ENCODE measurements at places on chromosomes 6 and 20.

DNA sequence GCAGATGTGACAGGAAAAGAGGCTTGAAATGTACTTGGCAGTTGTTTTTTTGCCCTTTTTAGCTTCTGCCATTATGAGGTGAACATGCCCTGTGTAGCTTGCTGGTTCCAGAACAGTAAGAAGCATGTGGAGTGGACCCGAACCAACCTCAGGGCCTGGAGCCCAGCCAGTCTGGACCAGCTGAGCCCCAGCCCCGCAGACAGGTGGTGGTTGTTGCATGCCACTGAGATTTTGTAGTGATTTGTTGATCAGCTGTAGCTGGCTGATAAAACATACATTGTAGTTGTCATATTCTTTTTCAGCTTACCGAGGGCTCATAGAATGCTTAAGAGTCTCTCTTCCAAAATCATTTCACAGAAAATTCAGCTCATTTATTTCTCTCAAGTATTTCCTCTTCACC is 182.2 kb downstream of the FARS2 start:
- DNase-seq, result no peak

GRCh38 chr20:62178316-62179161 is 4.3 kb upstream of the MTG2 start:
- no peak for DNase-seq

- no peak for DNase-seq
Measured at GRCh38 chr6:41780551-41781365, at the start of gene PRICKLE4. PRICKLE4 (plus strand) TSS chr6:41780782; CDS start chr6:41783474, 2,692 bp downstream.

DNA sequence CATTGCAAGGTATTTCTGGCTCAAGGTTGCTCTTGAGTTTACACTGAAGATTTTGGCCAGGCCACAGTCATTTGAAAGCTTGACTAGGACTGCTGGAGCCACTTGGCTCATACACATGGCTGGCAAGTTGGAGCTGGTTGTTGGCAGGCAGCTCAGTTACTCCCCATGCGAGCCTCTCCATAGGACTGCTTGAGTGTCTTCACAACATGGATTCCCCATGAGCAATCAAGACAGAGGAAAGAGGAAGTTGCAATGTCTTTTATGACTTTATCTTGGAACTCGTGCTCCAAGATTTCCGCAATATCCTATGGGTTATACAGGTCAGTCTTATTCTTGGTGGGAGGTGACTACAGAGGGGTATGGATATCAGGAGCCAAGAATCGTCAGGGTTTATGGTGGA is 1.4 kb upstream of the MANBAL start:
- no peak for DNase-seq

DNA sequence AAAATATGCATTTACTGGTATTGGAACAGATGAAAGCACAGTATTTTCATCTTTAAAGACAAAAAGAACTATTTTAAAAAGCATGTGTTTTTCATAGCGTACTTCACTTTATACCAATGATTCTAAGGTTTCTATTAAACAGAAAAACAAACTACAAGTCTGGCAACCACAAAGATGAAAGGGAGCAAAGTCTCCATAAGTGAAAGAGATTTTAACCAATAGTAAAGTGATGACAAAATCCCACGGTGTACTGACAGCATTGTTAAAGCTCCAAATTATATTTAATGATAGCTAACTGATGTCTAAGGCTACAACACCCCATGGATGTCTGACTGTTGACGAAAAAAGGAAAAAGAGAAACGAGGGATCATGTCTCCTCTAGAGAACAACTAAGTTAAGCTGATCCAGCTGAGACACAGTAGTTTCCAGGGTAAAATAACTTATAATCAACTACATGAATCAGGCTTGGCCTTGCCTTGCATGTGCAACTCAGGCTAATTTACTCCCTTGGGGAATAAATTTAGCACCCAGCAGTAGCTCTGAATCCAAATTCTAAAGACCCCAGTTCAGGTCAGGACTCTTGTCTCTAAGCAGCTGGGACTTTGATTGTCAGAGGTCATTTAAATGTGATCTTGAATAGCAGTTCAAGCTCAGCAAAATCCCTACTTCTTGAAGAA is 56.0 kb upstream of the TAB2 start:
- no peak for DNase-seq

Measured in stimulated activated CD4-positive, alpha-beta T cell treated with anti-CD3 and anti-CD28 coated beads, Interleukin-15, amount 100 ng/mL, for 48 hours (primary cell).